ENCODE measurements at places on chromosomes 12 and 14. TPM values are rescaled to one million over a fixed set of nuclear protein-coding genes. Genes with fewer than 3 reads are reported as not detected.

Gene DYNLL1
- 679 TPM for total RNA-seq

Gene SLC39A2
- total RNA-seq: not detected

Gene NEUROD4
- total RNA-seq: not detected

Gene TEX22
- total RNA-seq: 0.44 TPM

Gene BCAT1
- 171 TPM for total RNA-seq

Gene SNRNP35
- total RNA-seq: 13.3 TPM

Gene RHOJ
- 6.9 TPM for total RNA-seq

Gene JAG2
- 0.23 TPM for total RNA-seq

Gene KCNH3
- total RNA-seq: not detected

Gene TPH2
- not detected for total RNA-seq

Gene MUCL1
- not detected for total RNA-seq

- DNase-seq: no peak
Measured at GRCh38 chr14:101009531-101009930, 106.0 kb upstream of the RTL1 start.

DNA sequence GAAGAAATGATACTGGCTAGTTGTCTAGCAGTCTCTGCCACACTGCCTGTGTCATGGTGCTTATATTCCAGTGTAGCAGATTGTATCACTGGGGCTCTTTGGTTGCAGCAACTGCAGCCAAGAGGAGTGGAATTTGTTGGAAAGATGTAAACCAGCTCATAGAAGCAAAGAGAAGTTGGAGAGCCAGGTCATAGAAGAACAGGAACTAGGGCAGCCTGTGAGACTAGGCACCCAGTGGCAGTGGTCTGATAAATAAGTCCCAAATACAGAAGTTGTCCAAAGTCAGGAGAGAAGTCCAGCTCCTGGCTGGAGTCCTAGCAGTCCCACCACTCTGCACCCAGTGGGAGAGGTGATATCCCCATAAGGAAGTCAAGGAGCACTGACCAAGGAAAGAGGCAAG lies 172.5 kb upstream of the ARID2 start:
- DNase-seq: no peak

GRCh38 chr14:22338381-22338780 lies 250.6 kb downstream of the DAD1 start:
- DNase-seq: no peak

DNA sequence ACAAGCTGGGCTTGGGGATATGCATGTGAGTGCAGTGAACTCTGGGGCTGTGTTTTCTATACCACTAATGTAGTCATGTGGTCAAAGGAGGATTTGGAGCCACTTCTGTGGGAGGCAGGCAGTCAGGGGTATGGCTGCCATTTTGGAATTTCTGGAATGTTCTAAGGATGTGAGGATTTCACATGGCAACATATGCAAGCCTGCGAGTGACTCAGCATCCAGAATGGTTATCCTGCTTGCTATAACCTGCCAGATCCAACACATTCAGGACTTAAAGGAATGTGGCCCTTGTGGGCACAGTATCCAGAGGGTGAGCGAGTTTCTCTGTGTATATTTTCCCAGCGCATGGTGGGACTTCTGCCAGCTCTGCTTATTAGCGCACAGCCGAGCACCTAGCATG lies 249.2 kb upstream of the PWP1 start:
- peak; percentile 23 for DNase-seq

GRCh38 chr14:85308531-85309300 lies 221.2 kb upstream of the FLRT2 start:
- DNase-seq: no peak

DNA sequence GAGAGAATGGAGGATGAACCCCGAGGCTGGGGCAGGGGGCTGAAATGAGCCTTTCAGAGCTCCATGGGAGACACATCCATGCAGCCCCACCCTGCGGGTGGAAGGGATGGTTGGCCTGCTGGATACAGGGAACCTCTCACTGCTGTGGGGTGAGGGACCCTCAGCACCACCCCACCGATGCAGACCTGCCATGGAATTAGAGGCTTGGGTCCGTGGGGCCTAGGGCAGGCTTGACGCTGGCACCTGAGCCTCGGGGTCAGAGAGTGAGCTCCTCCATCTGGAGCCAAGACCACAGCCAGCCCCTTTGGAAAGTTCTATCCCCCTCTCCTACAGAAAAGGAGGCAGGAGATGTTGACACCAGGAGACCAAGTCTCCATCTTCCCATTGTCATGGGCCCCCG lies 7.4 kb upstream of the KRT74 start:
- no peak for DNase-seq

DNA sequence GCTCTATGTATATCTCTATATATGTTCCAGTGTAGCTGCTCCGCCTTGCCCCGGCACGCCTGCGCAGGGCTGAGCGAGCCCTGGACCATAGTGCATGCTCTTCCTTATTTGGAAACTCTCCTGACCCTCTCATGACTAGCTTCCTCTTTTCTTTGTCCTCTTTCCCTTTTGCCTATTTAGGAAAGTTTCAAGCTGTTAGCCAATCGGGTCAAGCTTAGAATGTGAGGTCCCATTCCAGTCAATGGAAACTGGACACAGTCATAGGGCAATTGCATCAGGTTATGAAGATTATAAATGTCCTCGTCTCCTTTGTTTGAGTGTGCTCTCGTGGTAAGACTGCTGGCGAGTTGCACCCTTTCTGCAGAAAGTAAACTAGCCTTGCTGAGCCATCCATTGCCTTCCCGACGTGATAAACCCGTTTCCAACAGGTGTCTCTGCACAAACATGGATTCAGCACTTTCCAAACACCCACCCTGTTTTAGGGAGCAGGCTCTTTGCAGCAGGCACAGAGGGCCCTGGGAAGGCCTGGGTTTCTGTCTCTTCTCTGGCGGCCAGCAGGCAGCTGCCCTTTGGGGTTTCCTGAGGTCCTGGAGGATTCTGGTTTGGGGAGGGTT lies 30.9 kb downstream of the CCDC92 start:
- DNase-seq: no peak

DNA sequence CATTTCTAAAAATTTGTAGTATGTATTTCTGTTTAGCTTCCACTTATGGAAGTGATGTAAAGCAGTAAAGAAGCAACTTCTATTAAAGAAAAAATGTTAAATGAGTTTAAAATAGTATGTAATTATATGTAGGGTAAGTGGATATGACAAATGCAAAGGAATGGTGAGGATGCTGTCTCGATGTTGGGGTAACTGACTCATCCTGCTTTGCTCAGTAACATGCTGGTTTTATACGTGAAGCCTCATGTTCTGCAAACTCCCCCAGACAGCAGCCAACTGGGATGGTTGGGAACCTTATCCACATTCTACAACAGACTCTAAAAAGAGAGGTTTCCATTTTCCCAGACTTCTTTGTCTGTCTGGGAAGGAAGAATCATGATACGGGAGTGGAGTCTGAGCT lies 1006.4 kb upstream of the TMEM132C start:
- peak; percentile 84 for DNase-seq

DNA sequence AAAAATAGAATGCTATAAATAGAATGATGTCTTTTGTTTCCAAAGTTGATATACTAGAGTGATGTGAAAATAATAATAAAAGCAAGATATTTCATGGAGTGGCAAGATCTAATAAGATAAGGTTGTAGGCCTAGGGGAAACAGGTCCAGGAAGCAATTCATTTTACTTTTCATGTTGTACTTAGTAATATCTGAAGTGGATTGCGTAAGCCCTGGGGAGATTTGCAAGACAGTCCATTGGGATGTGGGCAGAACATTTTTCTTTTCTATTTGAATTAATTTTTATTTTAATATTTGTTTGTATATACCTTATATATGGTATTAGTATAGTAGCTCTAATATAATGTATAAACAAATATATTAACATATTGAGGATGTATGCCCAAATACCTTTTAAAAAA lies 7.5 kb downstream of the NUBPL start:
- no peak for DNase-seq

GRCh38 chr12:44384136-44384535 lies 492.0 kb downstream of the NELL2 start:
- no peak for DNase-seq

GRCh38 chr14:64562436-64562835 lies 12.7 kb downstream of the PPP1R36 start:
- no peak for DNase-seq

- DNase-seq: peak; percentile 84
Measured at GRCh38 chr12:25769082-25769945, 189.2 kb upstream of the RASSF8 start.

GRCh38 chr12:65430571-65431306 lies 152.3 kb downstream of the MSRB3 start:
- peak; percentile 49 for DNase-seq

DNA sequence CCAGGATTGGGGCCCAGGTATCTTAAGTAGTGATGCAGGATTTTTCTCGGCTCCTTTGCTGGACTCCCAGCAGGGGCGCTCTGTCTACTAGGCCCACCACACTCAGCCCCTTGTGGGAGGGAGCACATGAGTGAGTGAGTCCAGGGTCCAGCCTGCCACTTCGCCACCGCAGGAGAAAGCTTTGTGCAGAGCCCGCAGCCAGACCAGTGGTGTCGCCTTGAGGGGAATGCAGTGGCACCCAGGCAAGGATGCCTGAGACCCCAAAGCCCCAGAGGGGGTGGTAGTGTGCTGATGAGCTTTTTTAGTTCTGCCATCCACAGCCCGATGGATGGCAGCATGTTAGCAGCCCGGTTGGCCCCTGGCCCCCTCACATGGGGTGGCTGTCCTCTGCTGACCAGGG lies 5.4 kb upstream of the MRPS35 start:
- DNase-seq: no peak

GRCh38 chr12:69880571-69880970 lies 55.5 kb downstream of the MYRFL start:
- peak; percentile 29 for DNase-seq

DNA sequence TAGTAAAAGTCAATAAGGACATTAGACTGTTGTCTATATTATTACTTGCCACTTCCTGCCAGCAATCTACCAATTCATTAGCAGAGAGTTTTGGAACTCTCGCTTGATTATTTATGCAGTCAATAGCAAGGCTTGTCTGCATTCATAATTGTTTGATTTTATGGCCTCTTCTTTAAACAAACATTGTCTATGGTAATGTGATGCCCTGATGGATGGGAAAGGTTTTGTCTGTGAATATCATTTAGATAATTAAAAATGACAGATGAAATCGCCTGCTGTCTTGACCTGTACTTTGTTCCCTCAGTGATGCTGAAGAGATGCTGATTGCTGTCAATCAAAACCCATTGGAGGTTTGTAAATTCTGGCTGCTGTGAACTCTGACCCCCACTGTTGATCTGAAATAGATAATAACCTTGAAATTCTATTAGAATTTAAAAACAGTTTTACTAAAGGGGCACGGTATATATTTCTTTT lies 455.3 kb downstream of the NPAS3 start:
- no peak for DNase-seq

- no peak for DNase-seq
Measured at GRCh38 chr12:84165998-84166571, 746.5 kb downstream of the SLC6A15 start.

DNA sequence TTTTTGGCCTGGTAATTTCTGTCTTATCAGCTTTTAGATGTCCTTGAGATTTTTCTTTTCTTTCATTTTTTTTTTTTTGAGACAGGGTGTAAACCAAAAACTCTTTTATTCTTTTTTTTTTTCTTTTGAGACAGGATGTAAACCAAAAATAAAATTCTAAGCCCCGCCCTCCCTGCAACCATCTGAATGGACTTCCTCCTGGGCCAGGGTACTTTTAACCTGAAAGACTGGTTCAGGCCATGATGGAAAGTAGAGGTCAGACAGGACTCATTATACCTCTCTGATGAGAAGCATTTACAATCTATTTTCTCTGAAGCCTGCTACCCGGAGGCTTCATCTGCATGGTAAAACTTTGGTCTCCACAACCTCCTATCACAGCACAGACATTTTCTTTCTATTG lies 33.5 kb upstream of the TCL1B start:
- no peak for DNase-seq

DNA sequence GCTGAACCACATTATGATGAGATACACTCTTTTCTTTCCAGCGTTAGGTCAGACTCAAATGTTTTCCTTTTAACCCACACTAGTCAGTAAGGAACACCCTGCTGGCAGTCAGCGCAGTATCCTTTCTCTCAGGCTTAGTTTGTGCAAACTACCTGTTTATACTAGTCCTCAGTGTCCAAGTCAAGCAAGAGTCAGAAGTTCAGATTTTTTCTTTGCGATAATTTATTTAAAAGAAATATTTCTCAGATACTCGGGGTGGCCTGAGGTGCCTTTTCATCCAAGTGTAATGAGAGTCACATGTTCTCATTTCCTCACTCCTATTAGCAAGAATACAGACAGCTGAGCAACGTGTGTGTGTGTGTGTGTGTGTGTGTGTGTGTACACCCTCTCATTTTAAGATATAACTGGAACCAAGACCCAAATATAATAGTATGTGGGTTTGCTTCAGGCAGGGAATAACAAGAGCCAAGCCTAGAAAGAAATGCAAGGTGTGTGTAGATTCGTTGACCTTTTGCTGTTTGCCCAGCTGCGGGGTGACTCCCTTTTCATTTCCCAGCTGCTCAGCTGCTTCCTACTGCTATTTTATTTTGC lies 182.7 kb downstream of the KICS2 start:
- DNase-seq: peak; percentile 23

GRCh38 chr14:72457641-72458040 lies 436.3 kb downstream of the DPF3 start:
- DNase-seq: peak; percentile 80

DNA sequence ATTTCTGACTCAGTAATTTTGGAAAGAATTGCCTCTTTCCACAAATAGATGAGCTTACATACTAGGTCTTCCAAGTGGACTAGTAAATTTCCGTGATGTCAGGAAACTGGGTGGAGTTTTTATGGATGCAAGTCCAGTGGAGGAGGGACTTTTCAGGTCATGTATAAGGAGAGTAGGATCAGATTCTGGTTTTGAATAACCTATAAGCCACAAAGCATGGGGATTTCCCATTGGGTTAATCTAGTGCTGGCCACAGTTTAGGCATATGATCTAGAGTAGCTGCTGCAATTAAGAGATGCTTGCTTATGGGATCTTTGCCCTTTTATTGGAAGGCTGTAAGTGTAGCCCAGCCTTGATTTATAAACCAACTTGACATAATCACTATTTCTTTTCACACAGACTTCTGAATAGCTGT lies 33.8 kb downstream of the STK38L start:
- peak; percentile 84 for DNase-seq

DNA sequence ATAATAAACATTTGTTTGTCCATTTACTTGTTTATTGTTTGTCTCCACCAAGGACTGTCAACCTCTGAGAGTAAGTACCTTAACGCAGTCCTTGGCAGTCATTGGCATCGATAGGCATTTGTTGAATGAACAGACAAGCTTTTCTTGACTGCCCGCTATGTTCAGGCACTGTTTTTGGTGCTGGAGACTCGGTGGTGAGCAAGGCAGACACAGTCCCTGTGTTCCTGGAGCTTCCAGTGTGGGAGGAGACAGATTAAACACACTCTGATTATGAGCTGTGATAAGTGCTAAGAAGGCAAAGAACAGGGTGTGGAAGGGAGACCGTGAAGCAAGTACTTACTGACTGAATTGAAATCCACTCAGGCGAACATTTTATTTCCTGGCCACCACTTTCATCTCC lies 1.2 kb downstream of the ATP6V0A2 start:
- DNase-seq: no peak
